Thoracic aorta (tissue), 2 donors: ENCODE measurements at places on chromosomes 12 and 14. TPM values are rescaled to one million over a fixed set of nuclear protein-coding genes. Genes with fewer than 3 reads are reported as not detected.

C12orf54 gene
- total RNA-seq, result not detected

SPATS2 gene
- 11.5 TPM for total RNA-seq

DHRS2 gene
- not detected for total RNA-seq

SSTR1 gene
- total RNA-seq, result 0.85 TPM

DNA sequence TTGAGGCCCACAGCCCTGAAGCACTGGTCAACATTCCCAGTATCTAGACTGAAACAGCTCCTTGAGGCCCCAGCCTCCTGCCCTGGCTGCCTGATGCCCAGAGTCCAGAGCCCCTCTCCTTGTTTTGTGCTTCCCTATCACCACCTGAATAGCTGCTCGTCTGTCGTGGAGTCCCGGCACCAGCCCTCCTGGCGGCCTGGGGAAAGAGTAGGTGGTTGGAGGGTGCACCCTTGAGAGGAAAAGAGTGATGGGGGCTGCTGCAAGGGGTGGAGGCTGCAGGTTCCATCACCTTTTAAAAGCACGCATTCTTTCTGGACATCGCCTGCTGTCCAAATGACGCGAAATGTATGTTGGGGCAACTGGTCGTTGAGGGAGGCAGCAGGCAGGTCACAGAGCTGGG lies 3.2 kb downstream of the RABGGTA start:
- DNase-seq, result no peak

GRCh38 chr12:32828120-32828519 lies 68.5 kb downstream of the PKP2 start:
- no peak for DNase-seq

DNA sequence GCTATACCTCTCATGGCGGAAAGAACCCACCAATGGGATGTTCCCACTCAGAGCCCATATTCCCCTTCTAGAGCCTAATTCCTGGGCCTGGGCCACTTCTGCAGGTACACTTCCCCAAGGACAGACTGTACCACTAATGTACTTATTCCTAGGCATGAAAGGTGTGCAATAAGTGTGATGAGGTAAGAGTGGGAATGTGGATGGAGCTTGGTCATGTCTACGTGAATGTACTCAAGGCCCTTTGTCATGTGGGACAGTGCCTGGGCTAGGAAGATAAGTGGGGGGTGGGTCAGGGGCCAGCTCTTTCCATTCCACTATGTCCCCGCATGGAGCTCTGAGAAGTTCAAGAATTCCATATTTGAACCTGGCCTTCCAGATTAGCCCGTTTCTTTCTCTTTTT lies 63.4 kb upstream of the FUT8 start:
- no peak for DNase-seq

GRCh38 chr12:99020871-99021270 lies 375.8 kb downstream of the APAF1 start:
- DNase-seq, result no peak
